ENCODE measurements at places on chromosomes 3 and 15.
A peak's percentile ranks its signal among the peaks of the same experiment; 100 is the strongest.

DNA sequence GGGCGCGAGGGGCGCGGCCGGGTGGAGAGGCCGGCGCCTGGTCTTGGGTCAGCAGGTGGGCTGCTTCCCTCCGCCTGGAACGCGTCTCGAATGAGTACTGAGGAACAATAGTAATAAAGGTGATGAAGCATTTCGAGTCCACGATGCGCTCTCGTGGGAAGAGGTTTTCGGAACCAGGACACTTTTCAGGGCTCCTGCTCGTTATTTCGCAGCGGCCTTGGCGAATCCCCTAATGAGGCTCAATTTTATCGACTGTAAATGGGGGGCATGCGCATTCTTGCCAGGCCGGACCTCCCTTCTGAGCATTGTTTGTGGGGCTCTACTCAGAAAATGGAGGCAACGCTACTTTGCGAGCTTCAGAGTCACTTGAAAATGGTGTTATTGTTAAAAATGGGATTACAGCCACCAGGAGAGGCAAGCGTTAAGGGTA, 1.2 kb downstream of the NR2C2 start:
- ATAC-seq, result no peak

DNA sequence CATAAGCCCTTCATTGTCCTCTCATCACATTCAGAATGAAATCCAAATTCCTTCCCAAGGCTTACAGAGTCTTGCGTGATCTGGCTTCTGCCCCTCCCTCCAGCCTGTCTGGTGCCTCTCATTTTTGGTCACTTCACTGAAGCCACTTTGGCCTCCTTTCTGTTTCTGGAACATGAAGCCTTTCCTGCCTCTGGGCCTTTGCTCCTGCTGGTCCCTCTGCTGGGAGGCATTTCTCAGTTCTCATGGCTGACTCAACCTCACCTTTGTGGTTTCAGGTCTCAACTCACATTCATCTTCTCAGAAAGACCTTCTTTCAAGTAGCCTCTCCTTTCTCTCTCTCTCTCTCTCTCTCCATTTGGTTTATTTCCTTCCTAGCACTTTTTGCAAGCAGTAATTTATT, 43.9 kb upstream of the BHLHE40 start:
- ATAC-seq, result no peak

DNA sequence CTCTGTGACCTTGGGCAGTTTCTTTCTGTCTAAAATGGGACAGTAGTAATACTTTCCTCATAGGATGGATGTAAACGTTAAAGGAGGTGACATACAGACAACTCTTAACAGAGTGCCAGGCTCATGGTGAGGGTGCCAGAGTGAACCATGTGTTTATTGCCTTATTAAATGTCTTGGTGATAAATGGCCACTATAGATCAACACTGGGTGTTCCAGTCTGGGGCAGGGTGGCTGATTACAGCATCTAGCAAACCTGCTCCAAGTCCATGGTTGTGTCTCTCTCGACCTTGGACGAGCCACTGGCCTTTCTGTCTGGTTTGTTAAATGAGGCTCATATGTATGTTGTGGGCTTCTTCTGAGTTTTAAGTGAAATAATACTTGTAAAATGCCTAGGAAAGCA, 75.1 kb downstream of the TRAK1 start:
- ATAC-seq, result no peak

GRCh38 chr15:59360896-59361295, 11.8 kb downstream of the MYO1E start:
- no peak for ATAC-seq

DNA sequence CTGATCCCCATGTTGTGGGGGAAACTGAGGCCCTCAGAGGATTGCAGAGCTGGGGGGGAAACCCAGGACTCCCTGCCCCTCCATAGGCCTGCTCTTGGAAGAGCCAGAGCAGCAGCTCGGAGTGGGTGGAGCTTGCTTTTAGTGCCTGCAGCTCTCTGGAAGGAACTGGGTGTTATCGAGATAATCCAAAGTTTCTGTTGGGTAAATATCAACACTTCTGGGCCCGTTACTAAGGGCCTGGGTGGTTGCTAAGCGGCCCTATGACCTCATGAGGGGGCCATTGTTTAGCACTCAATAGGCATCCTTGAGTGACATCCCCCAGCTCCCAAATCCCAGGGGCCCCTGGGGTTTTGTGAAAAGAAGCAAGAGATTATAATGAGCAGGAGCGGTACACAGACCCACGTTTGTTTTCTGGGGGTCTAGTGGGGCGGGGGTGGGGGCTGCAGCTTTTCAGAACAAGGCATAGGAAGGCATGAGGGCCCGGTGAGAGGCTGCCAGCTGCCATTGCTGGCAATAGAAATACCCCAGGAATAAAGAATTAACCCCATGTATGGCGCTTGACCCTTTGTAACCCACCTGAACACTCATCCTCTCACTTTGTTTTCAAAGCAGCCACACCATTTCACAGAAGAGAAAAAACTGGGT, 48.3 kb upstream of the ATP2B2 start:
- peak; percentile 93 for ATAC-seq

DNA sequence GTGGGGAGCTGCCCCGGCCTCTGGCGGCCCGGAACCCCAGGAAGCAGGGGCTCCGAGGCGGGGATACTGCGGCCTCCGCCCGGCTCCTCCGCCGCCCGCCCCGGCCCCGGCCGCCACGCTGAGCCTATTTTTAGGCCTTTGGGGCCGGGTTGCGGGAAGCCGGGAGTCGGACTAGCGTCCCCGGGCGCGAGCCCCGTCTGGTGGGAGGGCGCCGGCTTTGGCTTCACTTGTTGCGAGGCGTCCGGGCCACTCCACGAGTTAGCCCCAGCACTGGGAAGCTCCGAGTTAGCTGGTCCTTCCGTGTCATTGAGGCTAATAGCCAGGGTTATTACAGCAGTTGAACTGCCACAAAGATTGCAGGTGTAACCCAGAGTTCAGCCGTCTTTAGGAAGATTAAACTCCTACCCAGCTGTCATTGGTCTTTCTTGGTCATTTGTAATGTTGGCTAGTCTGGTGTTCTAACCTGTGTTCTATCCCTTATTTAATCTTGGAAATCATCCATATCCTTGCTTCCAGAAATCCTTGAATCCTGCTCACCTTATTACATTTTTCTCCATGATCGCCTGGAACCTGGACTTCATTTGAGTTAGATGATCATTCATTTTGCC, 791 bp downstream of the GYG1 start:
- peak; percentile 22 for ATAC-seq

DNA sequence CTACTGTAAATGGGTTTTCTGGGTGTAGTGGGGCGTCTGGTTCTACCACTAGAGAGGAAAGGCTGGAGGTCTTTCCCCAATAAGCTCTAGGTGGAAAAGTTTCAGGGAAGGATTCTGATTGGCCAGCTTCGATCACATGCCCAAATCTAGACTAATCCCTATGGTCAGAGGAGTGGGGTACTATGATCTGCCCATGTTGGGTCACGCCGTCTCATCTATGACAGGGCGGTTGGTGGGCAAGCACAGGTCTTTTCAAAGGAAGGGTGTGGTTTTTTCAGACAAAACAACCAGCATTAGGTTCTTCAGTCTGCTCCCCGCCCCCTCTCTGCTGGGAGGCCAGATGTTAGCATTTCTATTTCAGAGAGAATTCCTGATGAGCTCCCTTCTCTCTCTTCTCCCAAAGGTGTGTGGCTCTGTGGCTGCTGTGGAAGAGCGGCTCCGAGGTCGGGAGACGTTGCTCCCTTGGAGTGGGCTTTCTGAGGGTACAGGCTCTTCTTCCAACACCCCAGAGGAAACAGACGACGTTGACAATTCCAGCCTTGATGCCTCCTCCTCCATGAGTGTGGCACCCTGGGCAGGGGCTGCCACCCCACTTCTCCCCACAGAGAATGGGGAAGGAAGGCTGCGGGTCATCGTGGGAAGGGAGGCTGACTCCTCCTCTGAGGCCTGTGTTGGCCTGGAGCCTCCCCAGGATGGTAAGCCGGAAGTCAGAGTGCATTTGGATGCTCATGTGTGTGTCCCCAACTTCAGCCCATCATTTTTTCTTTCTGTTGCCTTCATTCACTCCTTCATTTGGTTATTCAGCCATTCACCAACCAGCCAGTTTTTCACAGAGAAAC, 9.7 kb upstream of the TATDN2 start:
- ATAC-seq, result peak; percentile 57

- ATAC-seq, result no peak
Observed at GRCh38 chr15:33425142-33425541, 114.4 kb downstream of the RYR3 start.

- ATAC-seq, result no peak
Observed at GRCh38 chr3:96760956-96761355, 53.4 kb upstream of the EPHA6 start.

- no peak for ATAC-seq
Observed at GRCh38 chr15:51692154-51692553, 10.9 kb downstream of the SCG3 start.

GRCh38 chr15:38174691-38175090, 77.9 kb upstream of the SPRED1 start:
- ATAC-seq, result no peak

DNA sequence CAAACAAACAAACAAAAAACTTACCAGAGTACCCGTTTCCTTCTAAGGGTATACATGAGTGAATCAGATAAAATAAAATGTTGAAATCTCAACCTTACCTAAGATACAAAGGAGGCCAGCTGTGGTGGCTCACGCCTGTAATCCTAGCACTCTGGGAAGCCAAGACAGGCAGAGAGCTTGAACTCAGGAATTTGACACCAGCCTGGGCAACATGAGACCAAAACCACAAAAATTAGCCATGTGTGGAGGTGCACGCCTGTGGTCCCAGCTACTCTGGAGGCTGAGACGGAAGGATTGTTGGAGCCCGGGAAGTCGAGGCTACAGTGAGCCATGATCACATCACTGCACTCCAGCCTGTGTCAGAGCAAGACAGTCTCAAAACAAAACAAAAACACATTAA, 11.0 kb upstream of the FAM219B start:
- ATAC-seq, result no peak

DNA sequence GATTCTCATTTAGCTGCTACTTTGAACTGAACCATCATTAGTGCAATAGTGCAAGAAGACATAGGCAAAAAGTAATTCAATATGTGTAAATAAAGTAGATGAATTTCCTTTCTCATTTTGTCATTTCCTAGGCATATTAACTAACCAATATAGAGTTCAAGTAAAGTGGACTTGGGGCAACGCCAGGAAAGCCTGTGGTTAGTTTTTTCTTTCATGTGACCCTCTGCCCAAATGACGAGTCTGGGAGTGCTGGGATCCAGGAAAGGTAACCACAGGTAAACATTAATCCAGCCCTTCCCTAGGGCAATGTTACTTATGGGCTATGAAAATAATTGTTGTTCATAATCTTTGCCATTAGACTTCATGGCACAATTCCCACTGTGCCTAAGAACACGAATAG, 181.0 kb downstream of the VPS13C start:
- ATAC-seq, result no peak

GRCh38 chr3:176514297-176514696, 683.0 kb downstream of the TBL1XR1 start:
- ATAC-seq, result peak; percentile 64

GRCh38 chr15:78149805-78150751, 916 bp downstream of the IDH3A start:
- peak; percentile 1 for ATAC-seq

DNA sequence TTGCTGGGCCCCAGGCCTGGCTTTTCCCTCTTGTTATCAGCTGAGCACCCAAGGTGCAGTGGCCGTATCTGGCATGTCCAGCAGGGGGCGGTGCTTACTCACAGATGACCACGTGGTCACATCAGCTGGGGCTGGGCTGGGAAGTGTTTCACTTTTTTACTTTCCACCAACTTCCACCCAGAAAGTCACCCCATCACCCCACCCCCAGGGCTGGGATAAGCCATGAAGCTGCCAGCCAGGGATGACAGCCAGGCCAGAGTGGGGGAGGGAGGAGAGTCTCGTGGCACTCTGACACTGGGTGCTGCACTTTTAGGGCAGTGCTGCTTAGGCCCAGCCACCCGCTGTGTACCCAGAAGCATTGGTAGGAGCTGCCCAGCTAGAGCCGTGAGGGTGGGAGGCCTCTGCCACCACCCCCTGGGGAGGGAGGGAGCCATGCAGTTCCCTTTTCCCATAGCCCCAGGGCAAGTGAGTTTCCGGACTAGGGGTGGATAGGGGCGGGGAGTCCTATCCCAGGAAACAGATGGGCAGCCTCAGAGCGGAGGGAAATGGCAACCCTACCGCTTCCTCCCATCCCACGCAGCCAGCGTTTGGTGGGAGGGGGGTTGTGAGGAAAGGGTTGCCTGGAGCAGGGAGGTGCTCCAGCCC, 6.1 kb downstream of the PPCDC start:
- ATAC-seq, result peak; percentile 91

DNA sequence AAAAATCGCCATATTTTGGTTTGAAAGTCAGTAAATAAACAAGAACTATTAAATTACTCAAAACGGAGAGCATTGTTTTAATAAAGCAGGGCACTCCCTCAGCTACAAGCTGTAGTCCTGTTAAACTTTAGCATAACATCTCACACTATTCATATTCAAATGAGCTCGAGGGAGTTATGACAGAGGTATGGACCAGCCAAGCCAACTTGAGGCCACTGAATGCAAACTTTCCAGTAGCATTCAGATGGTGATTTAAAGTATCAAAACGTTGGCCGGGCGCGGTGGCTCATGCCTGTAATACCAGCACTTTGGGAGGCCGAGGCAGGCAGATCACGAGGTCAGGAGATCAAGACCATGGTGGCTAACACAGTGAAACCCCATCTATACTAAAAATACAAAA, 132.9 kb downstream of the GABRB3 start:
- peak; percentile 7 for ATAC-seq

- ATAC-seq, result no peak
Observed at GRCh38 chr3:25483456-25483855, 55.4 kb downstream of the RARB start.

GRCh38 chr3:71035314-71035713, 548.2 kb downstream of the FOXP1 start:
- no peak for ATAC-seq

DNA sequence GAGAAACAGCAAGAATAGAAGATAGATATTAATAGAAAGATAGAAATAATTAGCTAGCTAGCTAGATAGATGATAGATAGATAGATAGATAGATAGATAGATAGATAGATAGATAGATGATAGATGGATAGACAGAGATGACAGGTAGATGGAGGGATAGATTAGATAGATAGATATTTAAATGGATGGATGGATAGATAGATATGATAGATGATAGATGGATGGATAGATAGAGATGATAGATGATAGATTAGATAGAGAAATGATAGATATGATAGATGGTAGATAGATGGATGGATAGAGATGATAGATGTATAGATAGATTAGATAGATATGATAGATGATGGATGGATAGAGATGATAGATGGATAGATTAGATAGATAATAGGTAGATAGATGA, 8.3 kb upstream of the ATP10A start:
- ATAC-seq, result no peak

- ATAC-seq, result peak; percentile 71
Observed at GRCh38 chr15:75036212-75036616, 12.8 kb downstream of the PPCDC start.

GRCh38 chr3:167913219-167913835, 177.8 kb downstream of the SERPINI1 start:
- ATAC-seq, result no peak

DNA sequence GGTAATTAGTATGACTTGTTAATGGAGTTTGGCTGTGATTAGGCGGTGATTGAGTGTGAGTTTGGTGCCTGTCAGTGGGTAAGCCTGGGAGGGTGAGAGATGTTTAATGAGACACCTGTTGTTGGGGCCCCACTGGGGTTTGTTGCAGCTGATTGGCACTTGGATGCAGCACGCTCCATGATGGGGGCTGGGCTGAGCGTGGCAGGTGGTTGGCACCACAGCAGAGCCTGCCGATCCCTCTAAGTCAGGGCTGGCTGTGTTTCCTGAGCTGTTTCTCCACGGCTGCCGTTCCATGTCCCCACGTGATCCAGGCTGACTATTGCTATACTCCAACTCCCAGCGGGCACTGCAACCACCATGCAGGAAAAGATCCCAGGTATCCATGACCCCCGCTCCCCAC, 93.5 kb upstream of the ARRDC4 start:
- no peak for ATAC-seq
